NCI-H510A treated with DMSO at 0.1 percent for 48 hours (cell line): ENCODE measurements at places on chromosomes 1 and 21.
A peak's percentile ranks its signal among the peaks of the same experiment; 100 is the strongest.

- no peak for DNase-seq
Observed at GRCh38 chr1:8163039-8163438, 136.9 kb upstream of the ERRFI1 start.

- no peak for DNase-seq
Observed at GRCh38 chr1:90325168-90325567, 330.3 kb downstream of the ZNF326 start.

DNA sequence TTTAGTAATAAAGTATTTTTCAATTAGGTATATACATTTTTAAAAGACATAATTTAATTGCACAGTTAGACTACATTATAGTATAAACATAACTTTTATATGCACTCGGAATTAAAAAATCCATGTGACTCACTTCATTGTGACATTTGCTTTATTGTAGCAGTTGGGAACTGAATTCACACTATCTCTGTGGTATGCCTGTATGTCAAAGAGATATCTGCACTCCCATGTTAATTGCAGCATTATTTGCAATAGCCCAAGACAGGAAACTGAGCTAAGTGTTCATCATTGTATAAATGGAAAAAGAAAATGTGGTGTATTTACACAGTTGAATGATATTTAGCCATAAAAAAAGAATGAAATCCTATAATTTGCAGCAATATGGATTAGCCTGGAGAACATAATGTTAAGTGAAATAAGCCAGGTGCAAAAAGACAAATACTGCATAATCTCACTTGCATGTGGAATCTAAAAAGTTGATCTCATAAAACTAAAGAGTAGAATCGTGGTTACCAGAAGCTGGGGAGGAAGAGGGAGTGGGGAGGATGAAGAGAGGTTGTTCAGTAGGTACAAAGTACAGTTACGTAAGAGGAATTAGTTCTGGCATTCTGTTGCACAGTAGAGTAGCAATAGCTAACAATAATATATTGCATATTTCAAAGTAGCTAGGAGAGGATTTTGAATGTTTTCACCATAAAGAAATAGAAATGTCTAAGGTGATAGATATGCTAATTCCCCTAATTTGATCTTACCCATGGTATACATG is 64.8 kb downstream of the DPT start:
- no peak for DNase-seq

DNA sequence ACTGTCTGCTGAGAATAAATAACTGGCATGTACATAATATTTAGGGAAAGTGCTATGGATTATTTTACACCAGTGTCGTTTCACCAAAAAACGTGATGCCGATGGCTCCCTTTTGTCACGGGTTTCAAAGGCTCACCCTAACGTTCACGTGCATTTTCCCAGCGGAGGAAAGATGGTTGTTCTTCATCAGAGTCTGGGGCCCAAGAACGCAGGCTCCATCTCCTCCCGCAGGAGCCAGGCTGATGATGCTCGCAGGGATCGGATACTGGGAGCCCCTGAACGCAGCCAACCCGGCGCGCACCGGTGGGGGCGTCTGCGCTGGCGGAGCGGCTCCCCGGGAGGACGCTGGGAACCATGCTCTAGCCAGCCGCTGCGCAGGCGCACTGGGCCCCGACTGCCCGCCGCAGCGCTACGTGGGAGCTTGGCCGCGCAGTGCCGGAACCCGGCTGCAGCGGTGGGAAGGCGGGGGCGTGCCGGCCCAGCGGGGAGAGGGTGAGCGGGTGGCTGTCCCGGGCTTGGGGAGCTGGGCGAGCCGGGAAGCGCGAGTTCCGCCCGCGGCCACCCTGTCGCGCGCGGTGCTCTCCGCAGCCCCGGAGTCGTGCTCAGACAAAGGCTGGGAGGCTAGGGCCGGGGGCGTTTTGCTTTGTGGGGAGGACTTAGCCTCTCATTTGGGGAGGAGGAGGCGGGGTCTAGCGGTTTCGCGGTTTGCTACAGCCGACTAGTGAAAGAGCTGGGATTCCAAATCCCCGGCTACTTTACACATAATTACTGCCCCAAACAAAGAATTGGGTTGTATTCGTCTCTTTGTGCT is at the start of gene ZFP69B:
ZFP69B (plus strand) TSS at position 793 of the 811 bp plus-strand sequence. CDS start 486 bp downstream, outside the sequence.
- DNase-seq: peak; percentile 99

- DNase-seq: no peak
Observed at GRCh38 chr1:101302831-101303511, 66.2 kb downstream of the S1PR1 start.

DNA sequence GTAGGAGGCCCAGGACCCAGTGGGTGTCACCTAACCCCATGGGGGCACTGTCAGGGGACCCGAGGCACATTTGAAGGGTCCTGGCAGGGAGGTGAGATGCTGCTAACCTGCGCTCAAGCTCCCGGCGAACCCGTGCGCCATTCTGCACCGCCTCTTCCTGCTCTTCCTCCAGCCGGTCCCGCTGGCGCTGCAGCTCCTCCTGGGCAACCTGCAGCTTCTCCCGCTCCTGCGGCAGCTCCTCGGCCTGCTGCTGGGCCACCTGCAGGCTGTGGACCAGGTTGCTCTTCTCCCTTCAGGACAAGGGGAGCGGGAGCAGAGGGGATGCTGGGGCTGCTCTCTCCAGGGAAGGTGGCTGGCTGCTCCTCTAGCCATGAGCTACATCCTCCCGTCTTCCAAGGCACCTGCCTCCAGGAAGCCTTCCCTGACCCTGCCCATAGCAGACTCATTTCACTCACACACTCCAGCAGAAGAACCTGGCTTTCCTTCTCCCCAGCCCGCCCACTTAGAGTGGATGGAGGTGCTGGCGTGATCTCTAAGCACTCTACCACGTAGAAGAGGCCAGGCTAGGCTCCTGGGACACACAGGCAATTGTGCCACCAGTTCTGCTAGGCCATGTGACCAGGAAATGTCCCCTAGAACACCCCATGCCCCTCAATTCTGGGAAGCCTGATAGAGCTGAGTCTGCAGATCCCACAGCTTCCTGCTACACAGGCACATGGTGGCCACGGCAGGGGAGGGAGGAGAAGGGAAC is 15.2 kb upstream of the NBPF1 start:
- DNase-seq: no peak

DNA sequence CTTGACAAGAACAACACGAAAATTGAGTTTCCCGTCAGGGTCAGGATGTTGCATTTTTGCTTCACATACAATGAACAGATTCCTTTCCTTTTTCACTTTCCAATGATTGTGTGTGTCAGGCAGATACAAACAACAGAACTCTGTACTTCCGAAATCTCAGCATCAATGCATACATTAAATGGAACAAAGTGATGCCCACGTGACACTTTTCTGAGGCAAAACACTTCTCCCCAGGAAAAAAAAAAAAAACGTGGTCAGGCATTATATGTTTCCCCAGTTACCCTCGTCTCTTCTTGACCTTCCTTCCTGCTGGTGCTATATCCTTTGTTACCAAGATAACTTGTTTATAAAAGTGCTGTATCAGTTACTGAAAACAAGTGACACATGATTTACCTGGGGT is 181.8 kb downstream of the ZNF281 start:
- DNase-seq: peak; percentile 9

- DNase-seq: no peak
Observed at GRCh38 chr21:34871026-34871908, 177.8 kb downstream of the RUNX1 start.

GRCh38 chr1:195744256-195744655 is 864.0 kb downstream of the KCNT2 start:
- no peak for DNase-seq

DNA sequence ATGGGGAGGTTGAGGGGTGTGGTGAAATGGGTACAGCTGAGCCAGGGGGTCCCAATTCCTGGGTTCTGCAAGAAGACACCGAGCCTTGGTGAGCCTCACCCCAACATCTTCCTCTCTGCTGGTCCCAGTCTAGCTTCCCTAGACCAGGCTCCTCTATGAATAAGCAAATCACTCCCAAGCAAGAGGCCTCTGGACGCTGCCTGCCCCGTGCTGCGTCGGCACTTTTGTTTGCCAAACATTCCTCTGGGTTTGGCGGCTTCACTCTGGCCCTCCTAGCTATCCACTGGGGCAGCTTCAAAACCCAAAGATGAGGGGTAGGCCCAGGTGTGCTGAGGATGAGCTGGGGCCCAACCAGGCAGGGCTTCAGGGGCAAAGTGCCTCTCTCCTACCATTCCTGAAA is 137.1 kb upstream of the CD34 start:
- DNase-seq: no peak

GRCh38 chr1:195306281-195306680 is 1302.0 kb downstream of the KCNT2 start:
- DNase-seq: no peak

GRCh38 chr1:109040989-109041620 is 797 bp downstream of the WDR47 start:
- no peak for DNase-seq

- no peak for DNase-seq
Observed at GRCh38 chr1:156704166-156704711, 1.1 kb downstream of the CRABP2 start.

GRCh38 chr1:9780554-9781110 is 43.1 kb downstream of the CLSTN1 start:
- DNase-seq: no peak

GRCh38 chr1:63773496-63773814 is 362 bp upstream of the ROR1 start:
- no peak for DNase-seq

GRCh38 chr1:68955424-68955823 is 458.5 kb upstream of the DEPDC1 start:
- peak; percentile 57 for DNase-seq

DNA sequence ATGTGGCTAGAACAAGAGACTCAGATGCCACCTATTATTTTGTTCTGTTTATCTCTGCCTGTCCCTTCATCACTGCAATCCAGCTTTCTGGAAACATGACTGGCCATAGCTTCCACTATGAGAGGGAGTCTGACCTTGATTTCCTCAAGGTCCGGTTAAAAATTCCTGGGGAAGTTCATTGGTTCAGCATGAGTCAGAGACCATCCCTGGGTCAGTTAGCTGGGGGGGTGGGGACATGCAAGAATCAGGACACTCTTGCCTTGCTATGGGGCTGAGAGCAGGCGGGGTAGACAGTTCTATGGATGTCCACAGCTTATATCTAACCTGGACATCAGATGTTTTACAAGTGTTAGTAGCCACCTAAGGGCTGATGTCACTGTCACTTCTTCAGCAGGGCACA is 81.1 kb downstream of the TENT5C start:
- no peak for DNase-seq

DNA sequence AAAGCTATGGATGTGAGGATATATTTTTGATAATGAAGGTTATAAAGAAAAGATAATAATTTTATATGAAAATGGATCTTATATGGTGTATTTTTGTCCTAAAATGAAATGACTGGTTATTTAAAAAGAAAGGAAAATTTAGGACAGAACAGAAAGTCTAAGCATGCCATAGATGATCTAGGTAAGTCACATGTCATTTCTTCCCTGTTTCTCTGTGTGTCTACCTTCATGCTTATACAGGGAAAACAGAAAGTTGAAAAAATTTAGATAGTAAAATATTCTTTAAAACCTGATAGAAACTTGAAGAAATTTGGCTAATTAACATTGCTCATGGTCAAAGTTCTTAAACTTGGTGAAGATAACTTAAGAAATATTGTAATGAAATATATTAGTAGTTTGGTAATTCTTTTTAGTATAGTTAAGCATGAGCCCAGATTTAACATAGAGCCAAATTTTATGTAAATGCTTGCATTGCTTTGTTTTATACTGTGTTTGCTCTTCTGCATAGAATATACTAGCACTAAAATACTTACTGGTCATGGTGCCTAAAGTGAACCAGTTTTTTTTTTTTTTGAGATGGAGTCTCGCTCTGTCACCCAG is 12.4 kb upstream of the GBP4 start:
- no peak for DNase-seq

GRCh38 chr1:19353596-19353995 is 41.5 kb downstream of the SLC66A1 start:
- DNase-seq: peak; percentile 93
